ENCODE measurements at places on chromosomes 2 and 18.

GRCh38 chr18:39178166-39178565 lies 1612.6 kb upstream of the CELF4 start:
- DNase-seq, result peak; percentile 79

DNA sequence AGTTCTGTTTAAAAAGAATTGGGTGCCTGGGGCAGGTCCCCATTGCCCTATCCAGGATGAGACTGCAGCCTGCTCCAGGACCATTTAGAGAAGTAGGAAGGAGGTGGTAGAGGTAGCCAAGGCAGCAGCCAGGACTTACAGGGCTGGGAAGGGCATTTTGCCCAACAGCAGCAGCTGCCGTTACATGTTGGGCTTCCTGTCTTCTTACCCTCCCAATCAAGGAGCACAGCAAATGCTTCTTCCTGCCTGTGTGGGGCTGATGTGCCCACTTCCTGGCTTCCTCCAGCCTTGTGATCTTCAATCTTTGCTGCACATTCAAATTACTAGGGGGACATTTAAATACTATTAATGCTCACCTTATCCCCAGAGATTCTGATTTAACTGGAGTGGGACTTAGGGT lies 112.0 kb downstream of the QPCT start:
- DNase-seq, result no peak

GRCh38 chr2:20916604-20917286 lies 93.8 kb upstream of the LDAH start:
- DNase-seq, result no peak

- no peak for DNase-seq
These were observed 138.3 kb upstream of the SMAD7 start for GRCh38 chr18:49089049-49089448.

DNA sequence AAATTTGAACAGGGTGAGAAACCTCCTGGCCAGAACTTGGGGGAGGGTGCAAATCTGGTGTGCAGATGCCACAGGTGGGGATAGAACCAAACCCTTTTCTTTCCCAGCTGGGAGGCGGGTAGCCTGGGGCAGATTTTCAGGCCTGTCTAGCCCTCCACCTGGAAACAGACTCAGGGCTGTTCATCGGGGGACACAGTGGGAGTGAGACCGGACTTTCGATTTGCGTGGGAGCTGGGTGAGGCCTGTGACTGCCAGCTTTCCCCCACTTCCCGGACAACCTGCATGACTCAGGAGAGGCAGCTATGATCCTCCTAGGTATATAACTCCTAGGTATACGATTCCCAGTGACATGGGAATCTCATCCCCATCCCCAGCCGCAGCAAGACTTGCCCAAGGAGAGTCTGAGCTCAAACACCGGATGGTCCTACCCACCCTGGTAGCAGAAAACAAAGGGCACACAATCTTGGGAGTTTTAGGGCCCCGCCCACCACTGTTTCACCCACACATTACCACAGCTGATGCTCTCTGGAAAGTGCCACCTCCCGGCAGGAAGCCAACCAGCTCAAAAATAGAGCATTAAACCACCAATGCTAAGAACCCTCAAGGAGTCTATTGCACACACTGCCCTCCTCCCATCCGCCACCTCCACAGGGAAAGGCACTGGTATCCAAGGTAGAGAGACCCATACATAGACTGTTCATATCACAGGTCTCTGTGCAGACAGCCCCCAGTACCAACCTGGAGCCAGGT lies 92.5 kb downstream of the BARD1 start:
- DNase-seq, result no peak

- no peak for DNase-seq
These were observed 29.9 kb downstream of the CHCHD5 start for GRCh38 chr2:112614201-112614840.

DNA sequence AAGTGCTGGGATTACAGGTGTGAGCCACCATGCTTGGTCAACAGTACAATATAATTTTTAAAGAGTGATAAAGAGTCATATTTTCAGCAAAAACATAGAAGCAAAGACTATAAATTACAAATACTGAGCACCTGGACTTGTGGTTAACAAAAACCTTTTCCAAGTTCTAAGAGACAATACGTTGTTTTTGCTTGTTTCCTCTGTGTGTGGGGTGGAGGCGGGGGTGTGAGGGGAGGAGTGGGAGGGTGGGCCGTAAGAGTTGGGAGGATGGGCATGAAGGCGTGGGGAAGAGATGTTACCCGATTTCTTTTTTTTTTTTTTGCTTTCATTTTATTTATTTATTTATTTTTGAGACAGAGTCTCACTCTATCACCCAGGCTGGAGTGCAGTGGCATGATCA lies 78.0 kb upstream of the WIPF1 start:
- no peak for DNase-seq

GRCh38 chr2:202797944-202798343 lies 73.6 kb downstream of the ICA1L start:
- DNase-seq, result no peak

DNA sequence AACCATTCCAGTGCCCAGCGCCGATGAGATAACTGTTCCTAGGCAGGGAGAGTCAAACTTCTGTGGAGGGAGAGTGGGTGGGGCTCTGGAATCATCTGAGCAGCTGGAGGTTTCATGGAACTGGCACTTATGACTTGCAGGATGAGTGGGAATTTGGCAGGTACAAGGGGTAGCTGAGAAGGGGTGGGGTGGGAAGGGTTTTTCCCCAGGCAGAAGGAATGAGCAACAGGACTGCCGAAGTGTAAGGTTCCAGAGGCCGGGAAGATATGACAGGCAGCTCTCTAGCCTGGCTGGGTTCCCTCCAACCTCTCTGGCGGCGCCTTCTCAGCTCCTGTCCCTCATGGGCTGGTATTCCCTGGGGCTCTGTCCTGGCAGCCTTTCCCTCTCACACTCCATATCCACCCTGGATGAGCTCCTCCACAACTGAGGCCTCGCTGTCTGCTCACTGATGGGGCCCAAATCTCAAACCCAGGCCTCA lies 2.5 kb upstream of the TET3 start:
- no peak for DNase-seq

DNA sequence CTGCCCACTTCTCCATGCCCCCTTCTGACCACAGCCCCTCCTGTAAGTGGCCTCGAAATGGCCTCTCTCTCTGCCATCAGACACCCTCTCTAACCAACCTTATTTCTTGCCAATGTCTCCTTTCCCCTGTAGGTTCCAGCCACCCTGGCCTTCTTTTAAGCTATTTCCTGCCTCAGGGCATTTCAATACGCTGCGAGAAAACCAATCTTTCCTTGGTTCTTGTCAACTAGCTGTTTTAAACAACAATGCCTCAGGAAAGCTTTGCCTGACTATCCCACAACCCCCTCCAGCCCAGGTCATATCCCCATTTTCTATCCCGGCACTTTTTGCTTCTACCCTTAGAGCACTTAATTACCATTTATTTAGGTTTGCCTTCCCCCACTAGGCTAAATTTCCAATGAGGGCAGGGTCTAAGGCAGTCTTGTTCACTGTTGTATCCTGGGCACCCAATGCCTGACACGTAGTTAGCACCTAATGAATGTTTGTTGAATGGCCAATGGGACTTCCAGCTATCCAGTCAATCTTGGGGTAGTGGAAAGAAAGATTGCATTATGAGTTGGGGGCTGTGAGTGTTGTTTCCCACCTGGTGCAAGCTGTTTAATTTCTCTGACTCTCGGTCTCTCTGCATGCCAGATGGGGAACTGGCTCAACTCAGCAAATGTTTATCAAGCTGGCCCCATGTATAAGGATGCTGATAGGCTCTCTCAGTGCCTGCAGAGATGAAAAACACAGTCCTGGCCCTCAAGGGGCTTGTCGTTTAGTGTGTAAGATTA lies 291.2 kb downstream of the SRBD1 start:
- DNase-seq, result no peak

- no peak for DNase-seq
These were observed 55.9 kb upstream of the CTLA4 start for GRCh38 chr2:203811491-203812221.

DNA sequence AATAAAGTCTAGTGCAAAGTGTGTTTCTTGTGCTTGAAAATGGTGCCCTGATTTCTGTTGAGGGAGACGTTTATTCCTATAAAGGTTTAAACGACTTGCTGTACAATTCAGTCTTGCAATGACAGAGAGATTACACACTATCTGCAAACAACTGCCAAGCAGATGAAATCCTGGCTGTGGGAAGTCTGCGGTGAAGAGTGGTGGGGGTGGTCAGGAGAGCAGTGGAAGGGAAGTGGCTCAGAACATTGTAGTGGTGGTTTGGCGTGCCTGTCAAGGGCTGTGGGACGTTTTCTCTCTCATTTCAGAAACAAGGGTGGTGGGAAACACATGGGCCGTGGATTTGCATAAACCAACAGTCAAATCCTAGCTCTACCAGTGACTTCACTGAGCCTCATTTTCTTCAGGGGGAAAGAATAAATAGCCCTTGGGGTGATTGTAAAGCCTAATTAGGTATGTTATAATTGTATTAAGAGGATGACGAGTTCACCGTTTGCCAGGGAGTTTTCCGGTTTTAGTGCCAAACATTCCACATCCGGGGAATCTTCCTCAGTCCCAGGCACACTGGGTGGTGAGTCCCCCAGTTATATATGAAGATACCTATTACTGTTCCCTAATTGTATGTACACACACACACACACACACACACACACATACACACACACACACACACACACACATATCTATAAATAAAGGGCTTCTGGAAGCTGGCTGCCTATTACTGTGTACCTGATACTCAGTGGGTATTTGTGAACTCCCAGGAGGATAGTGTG lies 115.0 kb downstream of the SPTBN1 start:
- no peak for DNase-seq

GRCh38 chr2:177553176-177553884 lies 160.8 kb downstream of the AGPS start:
- DNase-seq, result no peak

- DNase-seq, result no peak
These were observed 134.8 kb downstream of the SLC8A1 start for GRCh38 chr2:40317046-40317445.

DNA sequence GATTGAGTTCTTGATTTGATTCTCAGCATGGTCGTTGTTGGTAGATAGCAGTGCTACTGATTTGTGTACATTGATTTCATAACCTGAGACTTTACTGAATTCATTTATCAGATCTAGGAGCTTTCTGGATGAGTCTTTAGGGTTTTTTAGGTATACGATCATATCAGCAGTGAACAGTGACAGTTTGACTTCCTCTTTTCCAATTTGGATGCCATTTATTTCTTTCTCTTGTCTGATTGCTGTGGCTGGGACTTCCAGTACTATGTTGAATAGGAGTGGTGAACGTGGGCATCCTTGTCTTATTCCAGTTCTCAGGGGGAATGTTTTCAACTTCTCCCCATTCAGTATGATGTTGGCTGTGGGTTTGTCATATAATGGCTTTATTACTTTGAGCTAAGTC lies 27.9 kb upstream of the CXCR2 start:
- DNase-seq, result no peak

GRCh38 chr2:177235855-177236437 lies 23.4 kb downstream of the HNRNPA3 start:
- no peak for DNase-seq

GRCh38 chr2:238097988-238098871 lies 1.9 kb upstream of the ESPNL start:
- DNase-seq, result peak; percentile 64

- no peak for DNase-seq
These were observed 2.1 kb downstream of the SERPINB10 start for GRCh38 chr18:63909870-63910269.

DNA sequence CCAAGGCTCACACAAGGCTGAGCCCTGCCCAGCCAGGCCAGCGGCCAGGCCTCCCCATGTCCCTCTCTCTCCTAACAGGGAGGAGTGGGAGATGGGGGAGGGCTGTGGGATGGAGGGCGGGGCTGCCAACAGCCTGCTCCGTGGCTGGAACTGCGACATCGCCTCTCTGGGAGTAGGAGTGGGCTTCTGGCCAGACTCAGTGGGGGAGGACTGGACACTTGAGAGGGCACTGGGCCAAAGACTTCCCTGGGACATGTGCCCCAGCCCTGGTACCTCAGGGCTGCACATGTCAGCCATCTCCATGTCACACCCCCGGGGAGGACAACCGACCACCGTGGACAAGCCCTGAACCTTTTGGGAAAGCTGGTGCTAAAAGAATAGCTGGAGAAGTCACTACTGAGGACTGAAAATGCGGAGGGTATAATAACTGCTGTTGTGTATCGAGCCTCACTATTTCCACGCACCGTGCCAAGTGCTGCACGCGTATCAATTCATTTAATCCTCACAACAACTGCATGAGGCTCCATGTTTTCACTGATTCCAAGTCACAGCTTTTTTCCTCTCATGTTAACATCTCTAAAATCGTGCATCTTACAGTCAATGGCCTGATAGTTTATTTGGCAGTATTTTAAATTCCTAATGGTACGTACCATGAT lies 127.3 kb downstream of the MSH2 start:
- no peak for DNase-seq

DNA sequence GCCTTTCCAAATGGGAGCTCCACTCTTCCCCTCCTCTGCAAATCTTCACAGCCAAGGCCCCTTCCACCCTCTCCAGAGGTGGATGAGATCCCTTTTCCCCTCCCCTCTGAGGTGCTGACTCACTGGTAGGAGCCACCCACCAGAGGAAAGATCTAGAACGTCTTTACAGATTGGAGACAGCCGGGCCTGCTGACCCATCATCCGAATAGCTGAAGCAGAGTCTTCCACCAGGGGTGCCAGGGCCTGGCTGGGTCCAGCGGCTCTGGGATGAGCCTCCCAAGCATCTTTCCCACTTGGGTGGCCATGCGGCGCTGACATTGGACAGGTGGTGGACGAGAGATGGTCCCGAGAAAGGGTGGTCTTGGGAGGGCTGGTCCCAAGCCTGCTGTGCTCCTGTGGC lies 9.0 kb downstream of the ERFE start:
- no peak for DNase-seq

- DNase-seq, result no peak
These were observed 203.1 kb downstream of the NCKAP5 start for GRCh38 chr2:133365117-133365516.

- DNase-seq, result no peak
These were observed 25.9 kb upstream of the RESP18 start for GRCh38 chr2:219358170-219359075.

- DNase-seq, result no peak
These were observed 8.6 kb upstream of the SELENOI start for GRCh38 chr2:26337298-26337697.

DNA sequence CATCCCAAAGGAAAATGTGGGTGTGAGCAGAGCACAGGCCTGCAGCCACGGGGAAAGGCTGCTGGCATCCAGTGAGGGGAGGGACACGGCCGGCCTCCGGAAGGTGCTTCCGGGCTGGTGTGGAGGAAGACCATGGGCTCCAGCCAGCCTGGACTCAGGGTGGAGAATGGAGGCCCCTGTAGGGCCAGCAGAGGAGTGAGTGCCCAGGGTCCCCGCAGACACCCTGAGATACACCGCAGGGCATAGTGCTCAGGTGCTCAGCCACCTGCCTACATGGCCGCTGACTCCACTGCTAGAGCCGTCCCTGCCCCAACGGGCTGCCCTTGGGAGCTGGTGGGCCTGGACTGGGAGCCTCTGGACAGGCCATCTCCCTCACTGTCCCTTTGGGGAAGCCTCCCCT lies 28.5 kb upstream of the SNTG2 start:
- no peak for DNase-seq
